Activated CD4-positive, alpha-beta T cell treated with anti-CD3 and anti-CD28 coated beads for 4 hours (primary cell): ENCODE measurements at places on chromosomes 1 and 21.

DNA sequence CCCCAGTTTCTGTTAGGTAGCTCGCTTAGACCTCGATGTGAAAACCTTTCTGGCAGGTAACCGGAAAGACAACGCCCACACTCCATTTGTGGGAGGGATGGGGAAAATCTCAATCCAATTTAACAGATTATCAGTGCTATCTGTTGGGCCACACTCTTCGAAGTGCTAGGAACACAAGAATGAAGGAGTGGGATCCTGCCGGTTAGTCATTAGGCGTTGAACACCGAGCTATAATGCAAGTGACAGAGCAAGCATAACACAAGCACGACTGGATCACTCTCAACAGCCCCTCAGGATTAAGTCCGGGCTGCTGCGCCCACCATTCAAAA, 531 bp downstream of the SNIP1 start:
- DNase-seq = no peak

DNA sequence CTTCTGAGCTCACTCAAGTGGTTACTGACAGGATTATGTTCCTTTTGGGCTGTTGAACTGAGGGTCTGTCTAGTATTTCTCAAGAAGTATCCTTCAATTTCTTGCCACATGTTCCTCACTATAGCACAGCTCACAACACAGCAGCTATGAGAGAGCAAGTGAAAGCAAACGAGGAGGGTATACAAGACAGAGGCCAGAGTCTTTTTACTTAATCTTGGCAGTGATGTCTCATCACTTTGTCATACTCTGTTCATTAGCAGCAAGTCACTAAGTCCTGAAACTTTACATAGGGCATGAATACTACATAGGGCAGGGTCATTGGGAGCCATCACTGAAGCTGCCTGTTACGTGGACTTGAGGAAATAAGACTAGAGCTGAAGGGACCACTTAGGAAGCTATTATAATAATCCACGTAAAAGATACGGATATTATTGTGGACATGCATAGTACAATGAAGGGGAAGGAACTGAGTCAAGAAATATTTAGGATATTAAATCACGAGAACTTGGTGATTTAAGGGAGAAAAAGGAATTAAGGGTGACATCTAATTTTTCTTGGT, 63.7 kb downstream of the SLC30A7 start:
- DNase-seq = no peak

GRCh38 chr1:88324899-88325298, 359.2 kb upstream of the PKN2 start:
- no peak for DNase-seq

DNA sequence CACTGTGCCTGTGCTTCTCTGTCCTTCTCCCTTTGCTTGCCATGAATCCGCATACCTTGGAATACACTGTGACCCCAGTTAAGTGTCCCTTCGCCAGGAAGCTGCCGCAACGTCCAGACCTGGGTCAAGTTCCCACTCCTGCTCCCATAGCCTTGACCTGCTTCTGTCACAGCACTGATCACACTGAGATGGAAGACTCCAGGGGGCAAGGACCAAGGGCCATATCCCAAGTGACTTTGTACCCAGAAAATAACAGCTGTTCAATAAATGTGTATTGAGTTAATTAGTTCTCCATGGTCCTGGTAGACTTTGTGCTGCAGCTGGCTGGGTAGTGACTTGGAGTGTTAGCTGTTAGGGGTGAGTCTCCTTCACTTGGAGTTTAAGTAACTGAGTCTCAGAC, 25.8 kb downstream of the SLC5A9 start:
- no peak for DNase-seq

DNA sequence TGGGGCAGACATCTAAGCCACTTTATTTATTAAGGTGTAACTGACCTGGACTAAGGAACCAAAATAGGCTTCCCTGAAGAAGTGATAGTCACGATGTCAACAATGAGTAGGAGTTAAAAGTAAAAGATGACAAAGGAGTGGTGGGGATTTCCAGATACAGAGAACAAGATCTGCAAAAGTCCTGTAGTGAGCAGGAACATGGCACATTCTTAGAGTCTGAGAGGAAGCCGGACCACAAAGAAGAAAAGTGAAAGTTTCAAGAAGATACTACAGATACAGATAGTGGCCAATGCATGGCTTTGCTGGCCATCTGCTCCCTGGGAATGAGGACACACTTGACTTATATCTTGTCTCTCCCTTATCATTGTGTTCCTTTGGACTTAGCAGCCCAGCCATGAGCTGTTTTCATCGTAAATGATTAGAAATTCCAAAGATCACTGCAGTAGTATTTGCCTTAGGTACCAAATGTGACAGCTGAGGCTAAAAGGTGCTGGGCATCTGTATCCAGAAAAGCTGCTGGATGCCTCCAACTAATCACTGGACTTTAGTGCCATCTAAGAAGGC, 302.4 kb upstream of the NR5A2 start:
- DNase-seq = no peak

GRCh38 chr1:188988589-188988988, 1489.1 kb downstream of the BRINP3 start:
- no peak for DNase-seq

GRCh38 chr1:89687254-89687653, 54.3 kb downstream of the LRRC8C start:
- no peak for DNase-seq

DNA sequence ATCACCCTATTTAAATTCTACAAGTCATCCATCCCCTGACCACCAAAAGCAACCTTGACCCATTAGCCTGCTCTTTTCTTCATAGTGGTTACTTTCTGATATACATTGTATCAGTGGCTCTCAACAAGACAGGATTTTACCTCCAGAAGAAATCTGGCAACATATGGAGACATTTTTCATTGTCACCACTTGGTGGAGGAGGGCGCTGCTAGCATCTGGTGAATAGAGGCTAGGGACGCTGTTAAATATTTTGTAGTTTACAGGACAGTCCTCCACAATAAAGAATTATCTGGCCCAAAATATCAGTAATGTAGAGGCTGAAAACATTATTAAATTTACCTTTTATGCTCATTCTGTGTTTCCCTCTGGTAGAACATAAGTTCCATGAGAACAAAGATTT, 6.1 kb downstream of the HSPA13 start:
- no peak for DNase-seq

- no peak for DNase-seq
Measured at GRCh38 chr1:162873671-162874666, 13.0 kb upstream of the CCDC190 start.

DNA sequence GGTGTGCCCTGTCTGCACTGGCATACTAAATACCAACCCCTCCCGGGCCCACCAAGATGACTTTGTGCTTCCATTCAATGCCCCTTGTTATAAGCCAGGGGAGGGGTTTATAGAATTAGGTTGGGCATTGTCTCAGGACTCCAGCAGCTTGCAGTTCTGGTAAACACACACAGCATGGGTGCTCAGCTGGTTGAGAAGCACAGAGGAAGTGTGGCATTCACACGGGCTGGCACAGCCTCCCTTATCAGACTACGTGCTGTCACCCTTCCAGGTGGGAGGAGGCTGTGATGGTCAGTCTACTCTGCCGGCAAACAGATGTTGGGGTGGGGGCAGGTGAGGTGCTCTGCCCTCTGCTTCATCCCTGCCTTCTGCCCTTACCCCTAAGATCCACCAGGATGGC, 15.0 kb upstream of the SLC6A17 start:
- no peak for DNase-seq

DNA sequence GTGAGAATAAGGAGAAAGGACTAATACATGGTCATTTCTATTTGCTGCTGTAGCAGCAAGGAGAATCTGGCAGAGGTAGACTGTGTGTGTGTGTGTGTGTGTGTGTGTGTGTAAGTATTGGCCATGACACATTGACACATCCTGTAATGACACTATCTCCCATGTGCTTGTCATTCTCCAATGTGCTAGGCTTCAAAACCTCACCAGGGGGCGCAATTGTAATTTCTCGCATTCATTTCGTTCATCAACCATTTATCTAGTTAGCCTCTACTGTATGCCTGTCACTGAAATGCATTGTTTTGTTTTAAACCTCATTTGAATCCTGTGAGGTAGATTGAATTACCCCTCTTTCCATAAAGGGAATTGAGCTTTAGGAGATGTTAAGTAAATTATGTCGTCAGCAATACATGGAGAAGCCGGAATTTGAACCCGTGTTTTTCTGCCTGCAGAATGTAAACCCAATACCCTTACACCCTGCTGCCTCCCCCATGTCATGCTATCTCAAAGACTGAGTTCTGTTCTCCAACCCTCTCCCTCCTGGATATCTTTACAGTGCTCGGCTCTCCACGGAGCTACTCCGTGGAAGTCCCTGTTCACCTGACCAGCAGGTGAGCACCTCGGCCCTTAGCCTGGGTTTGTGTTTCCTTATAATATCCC, 100.8 kb downstream of the UCK2 start:
- DNase-seq = peak; percentile 25

DNA sequence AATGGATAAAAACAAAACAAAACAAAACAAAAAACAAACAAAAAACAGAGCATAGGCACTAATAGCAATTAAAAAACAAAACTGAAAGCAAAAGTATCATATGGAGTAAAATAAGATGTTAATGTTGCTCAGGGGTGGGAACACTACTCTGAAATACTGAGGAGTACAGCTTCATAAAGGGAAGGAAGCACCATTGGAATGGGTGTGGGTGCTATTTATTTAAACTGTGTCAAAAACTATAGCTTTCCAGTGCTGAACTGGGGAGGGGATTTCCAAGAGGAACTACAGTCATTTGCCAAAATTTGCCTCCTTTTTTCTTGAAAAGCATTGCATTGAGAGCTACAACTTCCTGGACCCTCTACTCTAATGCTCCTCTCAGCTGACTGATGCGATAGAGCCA, 40.0 kb downstream of the SPTA1 start:
- no peak for DNase-seq

DNA sequence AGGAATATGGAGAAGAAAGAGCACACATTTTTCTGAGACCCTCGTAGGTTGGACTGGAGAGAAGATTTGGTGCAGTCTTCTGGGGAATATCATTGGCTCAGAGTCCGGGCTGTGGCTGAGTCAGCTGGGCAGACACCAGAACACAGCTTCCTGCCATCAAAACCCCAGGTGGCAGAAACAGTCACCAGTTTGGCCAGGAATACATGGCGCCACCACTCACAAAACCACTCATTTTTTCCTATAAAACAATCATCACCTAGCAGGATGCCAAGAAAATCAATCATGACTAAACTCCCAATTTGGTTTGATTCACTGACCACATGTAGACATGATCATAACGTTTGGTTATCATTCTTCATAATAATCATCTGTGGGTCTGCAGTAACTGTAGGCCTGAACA, 178.1 kb upstream of the PBX1 start:
- no peak for DNase-seq

- no peak for DNase-seq
Measured at GRCh38 chr1:167628741-167629515, 1.1 kb upstream of the RCSD1 start.

- no peak for DNase-seq
Measured at GRCh38 chr1:207218512-207219362, 102.7 kb upstream of the CD55 start.

DNA sequence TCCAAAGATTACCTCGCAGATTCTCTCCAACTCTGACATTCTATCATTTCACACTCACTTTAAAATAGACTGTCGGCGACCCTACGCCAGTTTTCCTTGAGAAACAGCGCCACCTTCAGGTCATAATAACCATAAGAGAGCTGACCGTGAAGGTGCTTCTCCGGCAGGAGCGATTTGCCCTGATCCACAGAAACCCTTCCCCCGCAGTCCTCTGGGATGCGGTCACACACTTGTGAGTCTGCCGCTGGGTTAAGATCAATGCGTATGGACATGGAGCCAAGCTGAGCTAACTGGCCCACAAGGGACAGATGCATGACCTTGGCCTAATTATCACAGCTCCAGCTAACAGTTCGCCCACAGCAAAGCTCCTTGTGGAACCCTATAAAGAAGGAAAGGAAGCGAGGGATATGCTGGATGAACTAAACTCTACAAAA, 32.8 kb upstream of the IFNAR2 start:
- DNase-seq = peak; percentile 48

DNA sequence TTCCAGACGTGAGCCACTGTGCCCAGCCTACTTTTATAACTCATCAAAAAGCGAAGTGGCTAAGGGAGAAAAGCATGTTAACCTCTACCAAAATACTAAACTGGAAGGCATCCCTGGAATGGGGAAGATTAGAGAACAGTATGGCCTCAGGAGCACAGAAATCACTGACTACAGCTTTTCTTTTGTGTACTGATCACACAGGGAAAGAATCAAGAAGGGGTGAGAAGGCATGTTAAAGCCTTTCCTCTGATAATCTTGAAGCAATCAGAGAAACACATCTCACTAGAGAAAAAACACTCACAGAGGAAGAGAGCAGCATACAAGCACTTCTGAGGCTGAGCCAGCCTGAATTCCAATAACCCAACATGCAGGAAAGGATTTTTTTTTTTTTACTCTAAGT, 10.7 kb downstream of the PCAT6 start:
- DNase-seq = no peak

- no peak for DNase-seq
Measured at GRCh38 chr1:157577420-157577819, 20.5 kb downstream of the FCRL4 start.

DNA sequence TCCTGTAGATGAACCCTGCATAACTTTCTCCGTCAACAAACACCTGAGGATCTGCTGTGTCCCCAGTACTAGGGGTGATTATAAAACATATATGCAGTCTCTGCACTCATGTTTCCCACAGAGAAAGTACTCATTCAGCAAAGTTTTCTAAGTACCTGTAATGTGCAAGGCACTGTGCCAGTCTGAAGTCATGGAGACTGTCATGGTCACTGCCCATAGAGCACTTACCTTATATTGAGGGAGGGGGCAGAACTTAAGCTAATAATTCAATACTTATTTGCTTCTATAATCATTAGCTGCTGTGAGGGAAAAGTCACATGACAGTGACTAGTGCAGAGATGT, 41.2 kb downstream of the MAP3K21 start:
- no peak for DNase-seq

DNA sequence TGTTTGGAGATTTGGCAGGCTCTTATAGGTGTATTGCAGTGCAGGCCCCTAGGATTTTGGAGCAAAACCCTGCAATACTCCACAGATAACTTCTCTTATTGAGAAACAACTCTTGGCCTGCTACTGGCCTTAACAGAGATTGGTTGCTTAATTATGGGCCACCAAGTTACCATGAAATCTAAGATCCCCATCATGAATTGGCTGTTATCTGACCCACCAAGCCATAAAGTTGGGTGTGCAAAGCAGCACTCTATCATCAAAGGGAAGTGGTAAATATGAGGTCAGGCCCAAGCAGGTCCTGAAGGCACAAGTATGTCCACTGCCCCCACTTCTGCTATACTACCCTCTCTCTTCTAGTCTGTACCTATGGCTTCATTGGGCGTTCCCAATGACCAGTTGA, 130.0 kb upstream of the TNFSF4 start:
- no peak for DNase-seq

DNA sequence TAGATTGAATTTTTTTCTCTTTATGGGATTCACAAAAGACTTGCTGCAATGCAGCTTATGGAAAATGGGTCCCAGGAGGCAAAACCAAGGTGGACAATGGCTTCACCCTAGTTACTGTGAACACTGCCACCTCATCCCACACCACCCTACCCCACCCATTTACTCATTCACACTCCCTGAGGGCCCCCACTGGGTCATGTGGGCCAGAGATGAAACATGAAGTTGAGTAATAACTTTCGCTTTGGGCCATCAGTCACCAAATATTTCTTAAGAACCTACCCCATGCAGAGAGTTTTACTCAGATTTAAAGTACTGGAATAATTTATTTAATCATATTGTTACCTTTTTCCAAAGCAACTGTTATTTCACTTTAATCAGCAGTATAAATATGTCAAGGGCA, 191.8 kb downstream of the TPR start:
- DNase-seq = no peak
